Fibroblast of skin of left quadriceps (primary cell): ENCODE measurements at places on chromosomes 11 and 22.

DNA sequence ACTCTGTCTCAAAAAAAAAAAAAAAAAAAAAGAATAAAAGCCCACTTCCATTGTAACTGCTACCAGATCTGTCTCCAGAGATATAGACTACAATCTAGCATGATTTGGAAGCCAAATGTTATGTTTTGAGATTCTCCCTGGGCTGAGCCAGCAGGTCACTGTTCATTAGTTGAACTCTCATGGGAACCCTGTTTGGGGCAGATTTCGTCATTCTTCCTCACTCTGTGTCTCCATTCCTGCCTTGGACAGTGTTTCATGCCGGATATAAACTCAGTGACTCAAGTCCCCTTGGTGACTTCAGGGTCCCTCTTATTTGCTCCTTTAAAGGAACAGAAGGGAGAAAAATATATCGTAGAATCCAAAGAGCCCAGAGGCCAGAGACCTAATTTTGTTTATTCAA, 378.1 kb downstream of the LARGE1 start:
- no peak for DNase-seq

DNA sequence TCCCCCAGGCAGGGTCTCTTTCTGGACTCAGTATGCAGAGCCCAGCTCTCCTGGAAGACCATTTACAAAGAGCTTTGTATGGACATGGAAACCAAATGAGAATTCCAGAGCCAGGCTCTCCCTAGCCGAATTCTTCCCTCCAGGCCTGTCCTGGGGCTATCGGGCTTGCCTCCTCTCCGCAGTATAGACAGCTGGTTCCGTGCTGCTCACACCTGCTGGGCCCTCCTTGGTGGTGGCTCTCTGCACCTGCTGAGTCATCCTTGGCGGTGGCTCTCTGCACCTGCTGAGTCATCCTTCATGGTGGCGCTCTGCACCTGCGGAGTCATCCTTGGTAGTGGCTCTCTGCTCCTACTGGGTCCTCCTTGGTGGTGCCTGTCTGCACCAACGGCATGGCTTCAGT, 743.5 kb downstream of the BRD1 start:
- DNase-seq: no peak

DNA sequence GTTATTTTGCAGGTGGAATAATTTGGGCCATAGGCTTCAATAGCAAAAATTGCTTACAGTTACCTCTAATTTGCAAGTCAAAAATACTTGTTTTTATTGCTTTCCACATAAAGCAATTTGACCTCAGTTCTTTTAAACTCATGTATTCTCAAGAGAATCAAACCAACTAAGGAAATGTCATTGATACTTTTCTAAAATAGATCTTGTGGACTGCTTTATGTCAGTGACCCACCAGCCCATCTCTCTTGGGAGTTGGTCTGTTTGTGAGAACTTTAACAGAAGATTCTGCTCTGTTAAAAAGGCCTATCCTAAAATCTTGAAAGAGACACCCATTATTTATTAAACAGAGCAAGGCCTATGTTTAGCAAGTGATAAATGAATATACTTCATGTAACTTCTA, 75.2 kb downstream of the DDIAS start:
- no peak for DNase-seq

- no peak for DNase-seq
Observed at GRCh38 chr11:1534682-1535081, 37.4 kb downstream of the DUSP8 start.

DNA sequence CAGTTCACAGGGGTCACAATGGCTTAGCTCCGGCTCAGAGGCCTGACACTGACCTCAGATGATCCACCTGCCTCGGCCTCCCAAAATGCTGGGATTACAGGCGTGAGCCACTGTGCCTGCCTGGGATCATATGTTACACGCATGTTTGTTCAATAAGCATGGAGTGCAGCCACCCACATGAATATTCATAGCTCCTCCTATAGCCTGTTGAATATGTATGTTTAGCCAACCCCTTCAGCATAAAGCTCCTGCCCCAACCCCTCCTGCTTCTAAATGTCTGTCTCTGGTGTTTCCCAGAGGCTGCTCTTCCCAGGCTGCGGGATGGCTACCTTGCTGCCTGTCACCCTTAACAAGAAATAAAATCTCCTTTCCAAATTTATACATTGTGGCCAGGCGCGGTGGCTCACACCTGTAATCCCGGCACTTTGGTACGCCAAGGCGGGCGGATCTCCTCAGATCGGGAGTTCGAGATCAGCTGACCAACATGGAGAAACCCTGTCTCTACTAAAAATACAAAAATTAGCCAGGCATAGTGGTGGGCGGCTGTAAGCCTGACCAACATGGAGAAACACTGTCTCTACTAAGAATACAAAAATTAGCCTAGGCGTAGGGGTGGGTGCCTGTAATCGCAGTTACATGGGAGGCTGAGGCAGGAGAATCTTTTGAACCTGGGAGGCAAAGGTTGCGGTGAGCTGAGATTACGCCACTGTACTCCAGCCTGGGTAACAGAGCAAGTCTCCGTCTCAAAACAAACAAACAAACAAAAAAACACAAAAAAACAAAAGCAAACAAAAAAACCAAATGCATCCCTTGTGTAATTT, 1.1 kb upstream of the APOBEC3F start:
- no peak for DNase-seq

- peak; percentile 15 for DNase-seq
Observed at GRCh38 chr22:30390974-30391691, 3.9 kb upstream of the RNF215 start.

GRCh38 chr22:45007391-45008185, 2.2 kb downstream of the PHF21B start:
- DNase-seq: peak; percentile 1

DNA sequence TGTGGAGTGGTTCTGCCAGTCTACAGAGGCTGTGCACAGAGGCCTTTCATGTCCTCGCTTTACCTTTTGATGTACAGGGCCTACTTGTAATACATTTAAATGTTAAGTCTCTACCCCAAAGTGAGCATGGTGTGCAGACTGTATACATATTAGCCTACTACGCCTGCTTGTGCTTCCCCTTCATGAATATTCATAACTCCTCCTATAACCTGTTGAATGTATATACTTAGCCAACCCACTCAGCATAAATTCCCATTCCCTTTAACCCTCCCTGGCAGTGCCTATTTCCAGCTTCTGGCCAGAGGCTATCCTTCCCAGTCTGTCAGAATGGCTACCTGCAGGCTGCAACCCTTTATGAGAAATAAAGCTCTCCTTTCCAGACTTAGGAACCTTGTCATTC, 116.1 kb downstream of the WNT11 start:
- DNase-seq: no peak
